Activated naive CD4-positive, alpha-beta T cell treated with anti-CD3 and anti-CD28 coated beads, Interleukin-2, amount 50 U/mL, for 72 hours (primary cell): ENCODE measurements at places on chromosomes 4 and X. TPM values are rescaled to one million over a fixed set of nuclear protein-coding genes. Genes with fewer than 3 reads are reported as not detected.

Gene HDAC8
- total RNA-seq = 14.4 TPM

Gene PAGE2
- total RNA-seq = not detected

Gene CORIN
- total RNA-seq = 0.05 TPM

Gene SMIM31
- total RNA-seq = not detected

Gene LNX1
- total RNA-seq = not detected

Gene TACR3
- total RNA-seq = not detected

Gene UGT2B17
- total RNA-seq = not detected

Gene CNGA1
- total RNA-seq = 0.27 TPM

Gene TMEM150C
- not detected for total RNA-seq

Gene TBX22
- total RNA-seq = not detected

Gene PITX2
- not detected for total RNA-seq

Gene ZNF630
- total RNA-seq = 3.0 TPM

Gene TLR10
- not detected for total RNA-seq

Gene ENPP6
- 0.07 TPM for total RNA-seq

Gene GAK
- total RNA-seq = 124 TPM

Gene MAP7D2
- total RNA-seq = 0.18 TPM

Gene UVSSA
- total RNA-seq = 23.8 TPM

Gene CT47B1
- total RNA-seq = not detected

Gene GPR78
- not detected for total RNA-seq
